Breast epithelium (tissue), 4 donors: ENCODE measurements at places on chromosomes 5 and 9. TPM values are rescaled to one million over a fixed set of nuclear protein-coding genes. Genes with fewer than 3 reads are reported as not detected.

GRCh38 chr9:38687992-38688391 is 31.9 kb downstream of the FAM240B start:
- H3K4me3 ChIP-seq: peak overlapping the region; percentile 37
- no peaks in the 10 kb centered on the region for H3K4me1 ChIP-seq
- DNase-seq: no peak
- H3K36me3 ChIP-seq: no peaks in the 10 kb centered on the region

Gene CLIC3
- total RNA-seq: 3.5 TPM

Gene ECSCR
- total RNA-seq: 17.4 TPM

GRCh38 chr9:94713436-94714215 is 12.9 kb upstream of the AOPEP start:
- H3K36me3 ChIP-seq: no peaks in the 10 kb centered on the region
- H3K27me3 ChIP-seq: no peaks in the 10 kb centered on the region
- no peak for DNase-seq
- no peak overlapping the region for H3K27ac ChIP-seq
- no peaks in the 10 kb centered on the region for H3K4me1 ChIP-seq

- peak overlapping the region; percentile 48 for H3K27ac ChIP-seq
- no peaks in the 10 kb centered on the region for H3K27me3 ChIP-seq
- peaks cover 3% of the 10 kb centered on the region for H3K4me1 ChIP-seq
- no peaks in the 10 kb centered on the region for H3K36me3 ChIP-seq
- DNase-seq: no peak
Observed at GRCh38 chr9:129253803-129254381, 75.8 kb upstream of the IER5L start.

GRCh38 chr9:7977586-7977985 is 178.0 kb upstream of the DMAC1 start:
- no peaks in the 10 kb centered on the region for H3K4me1 ChIP-seq
- no peak overlapping the region for H3K27ac ChIP-seq
- DNase-seq: no peak

Gene CD14
- 46.9 TPM for total RNA-seq

Gene SPATA31E1
- not detected for total RNA-seq

DNA sequence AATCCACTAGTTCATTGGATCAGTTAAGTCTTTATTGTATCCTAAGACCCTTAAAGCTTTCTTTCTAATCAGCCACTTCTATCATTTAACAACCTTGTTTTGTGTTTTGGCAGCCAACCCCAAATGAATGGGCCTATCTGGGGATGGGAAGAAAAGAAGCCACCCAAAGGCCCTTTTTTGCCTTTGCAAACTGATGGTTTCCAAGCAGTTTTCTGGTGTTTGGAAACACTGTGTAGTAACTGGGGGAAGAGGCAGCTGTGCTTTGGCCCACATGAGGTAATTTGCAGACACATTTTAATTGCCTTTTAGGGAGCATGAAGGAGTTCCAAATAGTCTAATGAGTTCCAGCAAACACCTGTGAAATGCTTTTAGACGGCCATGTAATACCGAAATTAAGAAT is 1751.3 kb upstream of the WWC1 start:
- H3K4me1 ChIP-seq: no peaks in the 10 kb centered on the region
- no peaks in the 10 kb centered on the region for H3K27me3 ChIP-seq
- no peak for DNase-seq
- H3K27ac ChIP-seq: no peak overlapping the region
- H3K36me3 ChIP-seq: no peaks in the 10 kb centered on the region

Gene OR2V2
- not detected for total RNA-seq

- DNase-seq: peak; percentile 19
- H3K4me1 ChIP-seq: no peaks in the 10 kb centered on the region
- H3K27ac ChIP-seq: no peak overlapping the region
- H3K27me3 ChIP-seq: no peaks in the 10 kb centered on the region
Observed at GRCh38 chr9:18208166-18209059, 265.5 kb upstream of the ADAMTSL1 start.
